ENCODE measurements at places on chromosomes 7 and 10.

DNA sequence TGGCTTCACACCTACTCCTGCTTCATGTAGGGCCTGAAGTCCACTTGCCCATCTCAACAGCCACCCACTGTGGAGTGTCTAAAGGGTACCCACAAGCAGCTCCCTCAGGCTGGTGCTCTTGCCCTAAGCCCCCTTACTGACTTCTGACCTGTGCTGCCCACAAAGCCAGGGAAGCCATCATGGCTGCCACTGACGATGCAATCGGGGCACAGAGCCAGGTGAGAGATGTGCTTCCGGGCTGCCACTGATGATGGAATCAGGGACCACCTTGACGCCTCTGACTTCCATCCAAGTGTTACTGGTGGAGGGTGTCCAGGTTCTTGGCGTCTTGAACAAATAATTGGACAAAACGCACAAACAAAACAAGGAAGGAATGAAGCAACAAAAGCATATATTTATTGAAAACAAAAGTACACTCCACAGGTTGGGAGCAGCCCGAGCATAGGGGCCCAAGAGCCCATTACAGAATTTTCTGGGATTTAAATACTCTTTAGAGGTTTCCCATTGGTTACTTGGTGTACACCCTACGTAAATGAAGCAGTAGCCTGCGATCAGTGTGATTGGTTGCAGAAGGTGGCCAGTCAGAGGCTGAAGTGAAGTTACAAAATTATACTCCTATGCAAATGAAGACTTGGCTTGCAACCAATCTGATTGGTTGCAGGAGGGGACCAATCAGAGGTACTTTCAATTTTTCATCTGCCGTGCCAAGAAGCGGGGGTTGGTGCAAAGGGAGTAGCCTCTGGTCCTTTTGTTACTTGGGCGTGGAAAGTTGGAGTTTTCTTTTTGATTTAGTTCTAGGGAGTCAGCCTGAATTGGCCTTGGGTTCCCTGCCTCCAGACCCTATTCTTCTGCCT, 4.5 kb downstream of the CPA2 start:
- DNase-seq: peak; percentile 28

DNA sequence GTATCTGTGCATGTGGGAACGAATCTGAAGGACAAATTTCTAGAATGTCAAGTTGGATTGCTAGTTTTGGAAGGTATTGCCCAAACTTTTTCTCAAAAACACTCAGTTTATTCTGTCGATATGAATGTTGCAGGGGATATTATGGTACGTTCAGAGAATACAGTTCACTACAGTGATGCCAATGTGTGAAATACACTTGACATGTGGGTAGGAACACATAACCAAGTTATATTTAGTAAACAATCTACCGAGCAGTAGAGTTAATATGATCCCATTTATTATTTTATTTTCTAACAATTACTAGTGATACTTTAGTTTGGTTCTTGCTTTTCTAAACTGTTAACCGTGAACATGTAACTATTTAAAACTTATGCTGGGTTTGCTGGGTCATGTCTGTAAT, 37.4 kb downstream of the KIAA1217 start:
- DNase-seq: no peak

DNA sequence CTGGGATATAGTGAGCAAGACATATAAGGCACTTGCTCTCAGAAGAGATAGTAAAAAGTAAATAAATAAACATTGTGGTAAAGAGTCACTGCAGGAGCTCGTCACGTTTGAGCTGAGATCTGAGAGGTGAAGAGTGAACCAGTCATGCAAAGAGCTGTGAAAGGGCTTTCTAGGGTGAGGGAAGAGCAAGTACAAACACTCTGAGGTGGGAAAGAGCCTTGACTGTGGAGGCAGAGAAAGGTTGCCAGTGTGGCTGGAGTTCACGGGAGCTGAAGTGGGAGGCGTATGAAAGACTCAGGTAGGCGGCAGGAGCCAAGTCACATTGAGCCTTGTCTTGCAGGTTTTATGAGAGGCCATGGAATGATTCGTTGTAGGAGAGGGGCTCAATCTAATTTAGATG, 141.0 kb downstream of the C1GALT1 start:
- no peak for DNase-seq

DNA sequence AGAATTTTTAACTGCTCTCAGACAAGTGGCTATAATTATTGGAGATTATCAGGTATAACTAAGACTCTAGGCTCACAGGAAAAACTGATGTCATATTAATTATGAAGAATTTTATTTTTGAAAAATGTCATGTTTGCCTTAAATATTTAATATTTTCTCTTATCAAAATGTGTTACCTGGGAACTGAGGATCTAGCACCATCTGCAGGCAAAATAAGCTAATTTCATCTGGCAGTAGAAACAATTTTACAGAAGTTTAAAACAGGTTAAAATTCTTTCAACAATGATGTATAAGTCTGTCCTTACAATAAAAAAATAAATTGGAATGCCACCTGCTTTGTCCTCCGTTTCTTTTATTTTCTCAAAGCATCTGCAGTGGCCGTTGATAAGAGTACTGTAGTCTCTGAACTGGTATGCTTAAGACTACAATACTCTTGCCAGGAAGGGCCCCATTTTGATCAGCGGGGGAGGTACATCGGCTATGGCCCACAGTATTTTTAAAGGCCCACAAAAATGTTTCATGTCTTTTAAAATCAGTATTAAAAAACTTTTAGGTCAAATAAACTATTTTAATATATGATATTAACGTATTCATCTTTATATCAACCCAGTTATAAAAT, 81.3 kb downstream of the VWDE start:
- peak; percentile 80 for DNase-seq

GRCh38 chr7:101618916-101619315, 10.2 kb downstream of the MYL10 start:
- DNase-seq: no peak

- DNase-seq: no peak
These were observed 75.1 kb upstream of the SP4 start for GRCh38 chr7:21352540-21353387.

- DNase-seq: peak; percentile 29
These were observed 34.4 kb downstream of the BCAP29 start for GRCh38 chr7:107614425-107614824.

GRCh38 chr10:6390213-6390845, 187.6 kb downstream of the PFKFB3 start:
- DNase-seq: no peak

DNA sequence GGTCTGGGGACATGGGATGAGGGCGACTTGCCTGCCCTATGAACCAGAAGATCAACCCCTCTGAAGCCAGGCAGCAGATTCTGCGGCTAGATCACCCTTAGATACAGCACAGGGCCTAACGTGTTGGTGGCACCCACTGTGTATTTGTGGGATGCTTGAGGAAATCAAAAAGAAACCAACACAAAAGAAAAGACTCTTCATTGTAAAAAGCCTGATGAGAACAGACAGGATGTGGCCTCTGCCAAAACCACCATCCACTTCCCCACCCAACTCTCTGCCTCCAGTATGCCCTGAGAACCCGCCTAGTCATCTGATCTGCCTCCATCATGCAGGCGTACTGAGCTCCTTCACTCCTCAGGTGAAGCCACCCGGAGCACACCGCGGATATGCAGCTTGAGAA, 97.2 kb upstream of the INSYN2A start:
- DNase-seq: no peak

- no peak for DNase-seq
These were observed 6.9 kb downstream of the BAZ1B start for GRCh38 chr7:73515178-73515577.

- no peak for DNase-seq
These were observed 99.6 kb downstream of the SVIL start for GRCh38 chr10:29535012-29535777.

GRCh38 chr7:102916426-102916825, 3.6 kb downstream of the LRRC17 start:
- DNase-seq: no peak

DNA sequence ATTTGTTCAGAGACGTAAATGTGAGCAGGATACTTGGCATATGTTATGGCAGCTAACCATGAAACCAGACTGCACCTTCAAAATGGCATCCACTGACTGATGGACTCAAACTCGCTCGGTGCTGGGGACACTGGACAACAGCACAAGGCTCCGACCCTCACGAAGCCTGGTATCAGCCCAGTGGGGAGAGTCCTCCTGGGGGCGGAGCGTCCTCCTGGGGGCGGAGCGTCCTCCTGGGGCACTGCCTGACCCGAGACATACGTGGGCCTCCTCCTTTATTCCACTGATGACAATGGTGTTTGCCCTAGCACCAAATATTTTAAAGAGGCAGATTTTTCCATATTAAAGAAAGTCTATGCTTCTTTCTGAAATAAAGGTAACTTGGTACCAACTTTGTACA, 39.5 kb downstream of the ESYT2 start:
- DNase-seq: no peak

DNA sequence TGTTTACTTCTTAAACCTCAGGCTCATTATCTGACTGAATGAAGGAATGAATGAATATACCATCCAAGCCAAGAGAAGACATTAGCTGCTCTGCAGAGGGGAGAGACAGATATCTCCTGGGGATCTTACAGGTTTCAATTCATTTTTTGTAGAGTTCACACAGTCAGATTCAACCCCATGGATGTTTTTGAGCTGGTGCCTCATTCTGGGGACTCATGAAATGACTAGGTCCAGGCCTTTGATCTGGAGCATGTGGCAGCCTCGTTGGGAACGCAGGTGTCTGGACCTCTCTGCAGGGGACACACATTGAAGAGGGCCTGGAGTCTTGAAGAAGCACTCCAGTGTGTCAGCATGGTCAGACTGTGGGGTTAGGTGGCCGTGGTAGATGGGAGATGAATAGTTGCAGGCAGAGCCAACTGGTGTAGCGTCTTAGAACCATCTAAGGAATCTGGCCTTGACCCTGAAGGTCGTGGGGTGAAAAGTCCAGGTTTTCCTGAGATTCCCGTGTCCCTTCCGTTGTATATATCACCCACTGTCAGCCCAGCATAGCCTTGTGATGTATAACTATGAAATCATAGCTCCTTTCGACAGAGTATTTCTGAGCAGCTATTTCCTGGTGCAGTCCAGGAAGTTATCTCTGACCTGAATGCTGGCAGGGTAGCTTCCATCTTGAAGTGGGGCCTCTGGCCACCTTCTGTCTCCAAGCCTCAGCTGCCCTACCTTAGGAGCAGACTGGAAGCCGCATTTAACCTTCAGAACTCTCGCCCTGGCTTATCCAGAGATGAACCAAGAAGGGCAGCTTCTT, 22.3 kb downstream of the BTBD16 start:
- no peak for DNase-seq

DNA sequence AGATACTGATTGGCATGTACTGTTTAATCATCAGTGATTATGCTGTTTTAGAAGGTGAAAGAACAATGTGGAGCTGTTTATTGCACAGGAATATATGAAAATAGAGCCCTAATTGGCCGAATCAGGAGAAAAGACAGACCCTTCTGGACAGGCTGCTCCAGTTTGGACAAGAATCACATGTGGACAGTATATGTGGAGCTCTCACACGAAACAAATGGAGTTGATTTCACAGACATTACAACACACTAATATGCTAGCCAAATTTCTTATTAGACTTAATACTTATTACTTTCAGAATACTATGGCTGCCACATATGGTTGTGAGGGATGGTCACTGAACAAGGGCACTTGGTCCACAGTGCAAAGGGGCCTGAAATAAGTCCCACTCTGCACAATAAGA, 15.5 kb downstream of the TWIST1 start:
- DNase-seq: no peak

- DNase-seq: no peak
These were observed 30.7 kb upstream of the APBB1IP start for GRCh38 chr10:26407406-26407969.

- no peak for DNase-seq
These were observed 33.8 kb downstream of the KCNH2 start for GRCh38 chr7:150944066-150945042.

DNA sequence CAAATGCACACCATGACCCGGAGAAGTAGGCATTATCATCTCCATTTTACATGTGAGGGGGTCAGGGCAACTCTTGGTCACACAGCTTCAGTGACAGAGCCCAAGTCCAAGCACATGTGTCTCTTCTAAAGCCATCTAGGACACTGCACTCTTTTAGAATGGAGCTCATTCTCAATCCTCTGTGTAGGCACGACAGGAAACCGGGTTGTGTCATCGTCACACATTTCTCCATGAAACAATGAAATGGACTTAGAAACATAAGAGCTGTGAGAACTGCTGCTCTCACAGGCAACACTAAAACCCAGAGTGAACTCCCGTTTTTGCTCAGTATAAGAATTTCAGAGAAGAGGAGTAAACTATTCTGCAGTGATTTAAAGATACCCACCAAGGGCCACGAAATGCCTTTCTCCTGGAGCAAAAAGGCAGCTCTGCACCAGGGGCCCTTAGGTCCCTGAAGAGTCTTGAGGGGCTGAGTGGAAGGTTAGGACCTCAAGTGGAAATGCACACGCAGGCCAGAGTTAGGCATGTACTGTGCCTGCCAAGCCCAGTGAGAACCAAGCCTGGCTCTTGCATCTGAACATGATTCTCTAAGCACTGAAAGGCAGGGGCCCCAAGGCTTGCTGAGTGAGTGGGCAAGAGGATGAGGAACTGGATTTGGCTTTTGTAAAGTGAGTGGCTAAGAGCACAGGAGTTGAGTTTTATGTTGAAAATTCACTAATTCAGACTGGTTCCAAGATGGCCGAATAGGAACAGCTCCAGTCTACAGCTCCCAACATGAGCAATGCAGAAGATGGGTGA, 13.3 kb downstream of the ALOX5 start:
- no peak for DNase-seq

Data from NCI-H1105 treated with DMSO at 0.1 percent for 48 hours (cell line).